Testis (tissue), 5 donors: ENCODE measurements at places on chromosomes 4 and X. TPM values are rescaled to one million over a fixed set of nuclear protein-coding genes. Genes with fewer than 3 reads are reported as not detected.

DNA sequence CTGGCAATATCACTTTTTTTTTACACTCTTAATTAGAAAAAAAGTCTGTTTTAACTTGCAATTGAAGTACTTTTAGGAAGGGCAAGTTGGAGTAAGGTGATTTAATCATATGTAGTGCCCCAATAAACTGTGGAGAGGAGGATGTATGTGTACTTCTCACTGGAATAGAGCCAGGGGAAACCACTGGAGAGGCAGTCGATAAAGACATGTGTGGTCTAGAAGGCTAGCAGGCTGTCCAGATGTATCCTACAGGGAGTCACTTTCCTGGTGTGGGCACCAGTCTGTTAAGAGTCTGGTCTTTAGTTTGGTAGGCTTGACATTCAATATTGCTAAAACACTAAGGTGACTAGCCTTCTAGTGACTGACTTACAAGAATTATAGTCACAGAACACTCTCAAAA is 9.6 kb upstream of the SGMS2 start:
- DNase-seq: no peak

- DNase-seq: no peak
Measured at GRCh38 chrX:118521435-118521834, 25.8 kb downstream of the DOCK11 start.

- DNase-seq: no peak
Measured at GRCh38 chr4:78168029-78168428, 110.9 kb downstream of the FRAS1 start.

- DNase-seq: no peak
Measured at GRCh38 chrX:9670136-9670814, 95.4 kb downstream of the GPR143 start.

DNA sequence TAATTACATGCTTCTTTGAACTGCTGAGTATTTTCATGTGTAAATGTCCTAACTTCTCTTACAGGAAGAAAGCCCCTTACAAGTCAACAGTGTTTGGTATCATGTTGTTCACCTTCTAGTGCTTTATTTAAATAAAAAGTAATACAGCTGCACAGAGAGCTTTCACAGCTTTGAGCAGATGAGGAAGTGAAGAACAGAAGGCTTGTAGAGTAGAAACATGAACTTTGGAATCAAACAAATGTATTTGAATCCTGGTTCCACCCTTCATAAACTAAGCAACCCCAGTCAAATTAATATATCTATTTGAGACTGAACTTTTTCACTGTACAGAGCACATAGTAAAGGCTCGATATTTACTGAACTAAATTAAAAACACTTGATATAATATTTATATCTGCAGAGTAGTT is 120.5 kb downstream of the CAMK2D start:
- DNase-seq: no peak

GRCh38 chrX:129093706-129094105 is 429.6 kb downstream of the SMARCA1 start:
- no peak for DNase-seq

DNA sequence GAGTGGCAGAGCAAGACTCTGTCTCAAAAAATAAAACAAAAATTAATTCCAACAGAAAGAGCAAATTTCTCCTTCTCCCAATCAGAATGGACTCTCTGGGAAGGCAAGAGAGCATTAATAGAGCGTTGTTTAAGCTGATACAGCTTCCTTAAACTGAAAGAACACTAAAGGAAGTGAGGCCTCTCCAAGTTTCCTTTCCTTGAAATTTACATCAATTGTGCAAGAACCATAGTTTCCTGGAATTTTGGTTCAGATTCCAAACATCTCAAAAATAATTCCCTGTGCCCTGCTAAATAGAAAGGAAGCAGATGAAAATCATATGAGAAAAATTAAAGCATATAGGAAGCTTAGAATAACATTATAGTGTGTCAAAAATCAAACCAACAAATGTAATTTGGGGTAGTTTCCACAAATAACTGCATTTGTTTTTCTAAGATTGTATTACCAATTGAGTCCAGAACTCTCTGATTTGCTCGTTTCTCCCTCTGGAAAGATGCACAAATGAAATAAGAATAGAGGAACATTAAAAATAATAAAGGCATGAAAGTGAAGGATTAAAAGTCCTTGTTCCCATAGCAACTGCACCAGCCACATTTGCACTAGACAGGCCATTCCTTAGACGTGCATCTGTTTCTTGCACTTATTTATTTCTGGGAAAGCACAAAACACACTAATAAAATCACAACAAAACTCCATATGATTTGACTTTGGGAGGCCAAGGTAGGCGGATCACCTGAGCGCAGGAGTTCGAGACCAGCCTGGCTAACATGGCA is 3.7 kb upstream of the FAM241A start:
- no peak for DNase-seq

- no peak for DNase-seq
Measured at GRCh38 chrX:646796-647195, 16.2 kb downstream of the SHOX start.

DNA sequence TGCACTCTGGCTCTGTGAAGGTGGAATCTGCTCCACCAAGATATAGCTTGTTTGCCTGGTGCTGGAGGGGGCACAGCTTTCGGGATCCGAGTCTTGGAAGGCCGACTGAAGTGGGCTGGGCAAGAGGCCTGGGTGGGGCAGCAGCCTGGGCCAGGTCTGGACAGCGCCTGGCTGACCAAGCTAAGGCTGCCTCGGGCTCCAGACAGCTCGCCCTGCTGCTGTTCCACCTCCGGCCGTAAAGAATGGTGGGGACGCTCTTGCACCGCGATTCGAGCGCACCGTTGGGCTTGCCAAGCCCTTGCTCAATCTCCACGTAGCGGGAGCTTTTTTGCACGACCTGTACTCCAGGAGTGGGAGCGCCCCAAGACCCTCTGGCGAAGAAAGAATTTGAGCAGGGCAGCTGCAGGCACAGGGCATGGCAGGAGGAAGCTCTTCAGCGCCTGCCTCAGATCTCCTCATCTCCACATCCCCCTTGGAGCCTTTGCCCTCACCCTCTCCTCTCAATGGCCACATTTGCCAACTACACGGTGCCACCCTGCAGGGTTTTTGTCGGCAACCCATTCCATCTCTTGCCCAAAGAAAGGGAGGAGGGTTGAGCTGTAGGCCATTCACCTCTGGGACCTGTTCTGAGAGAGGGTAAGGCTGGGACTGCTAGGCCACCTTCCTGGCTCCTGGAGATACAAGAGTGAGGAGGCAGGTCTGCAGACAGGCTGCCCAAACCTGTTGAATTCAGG is 18.9 kb downstream of the CNGA2 start:
- peak; percentile 66 for DNase-seq

Gene SERPINA7
- not detected for total RNA-seq

Gene GABRQ
- 9.6 TPM for total RNA-seq

Gene DAPP1
- 0.50 TPM for total RNA-seq

Gene MORC4
- 51.9 TPM for total RNA-seq

Gene SOX3
- 18.0 TPM for total RNA-seq

Gene SLC9B1
- 23.4 TPM for total RNA-seq

Gene MAGEA9B
- 24.6 TPM for total RNA-seq

Gene TASL
- 0.25 TPM for total RNA-seq

Gene CHRNA9
- 0.50 TPM for total RNA-seq

Gene SORCS2
- total RNA-seq: 2.7 TPM

Gene ZNF157
- 0.63 TPM for total RNA-seq

Gene TNIP3
- total RNA-seq: 0.43 TPM

Gene MSL3
- 49.9 TPM for total RNA-seq
